ENCODE measurements at places on chromosomes 6 and 20.

GRCh38 chr6:20182926-20183521, 29.2 kb downstream of the MBOAT1 start:
- DNase-seq = no peak

DNA sequence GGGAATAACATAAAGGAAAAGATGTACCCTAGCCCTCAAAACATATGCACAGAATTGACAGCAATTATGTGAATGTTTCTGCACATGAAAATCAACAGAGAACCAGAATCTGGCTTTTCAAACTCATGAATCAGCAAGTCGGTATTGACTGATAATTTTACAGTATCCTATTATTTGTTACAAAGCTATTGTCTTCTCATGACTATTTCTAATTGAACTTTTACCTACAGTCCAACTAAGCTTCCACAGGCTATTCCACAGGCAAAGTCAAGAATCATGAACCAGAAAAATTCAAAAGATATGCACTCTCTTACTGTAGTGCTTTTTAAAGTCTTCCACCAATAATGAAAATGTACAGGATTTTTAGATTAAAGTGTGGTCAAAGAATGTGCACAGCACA, 49.1 kb upstream of the DST start:
- no peak for DNase-seq

- DNase-seq = no peak
Measured at GRCh38 chr20:50611128-50611810, 80.1 kb downstream of the RIPOR3 start.

- DNase-seq = no peak
Measured at GRCh38 chr6:157645201-157645795, 177.7 kb upstream of the SNX9 start.

GRCh38 chr20:53453076-53453475, 140.6 kb downstream of the ZNF217 start:
- no peak for DNase-seq

- no peak for DNase-seq
Measured at GRCh38 chr6:108365478-108365877, 70.6 kb downstream of the AFG1L start.
